ENCODE measurements at places on chromosomes 6 and 20.
A peak's percentile ranks its signal among the peaks of the same experiment; 100 is the strongest.

GRCh38 chr20:33679758-33680485 lies 5.7 kb upstream of the NECAB3 start:
- DNase-seq = no peak

- DNase-seq = no peak
Observed at GRCh38 chr6:158188591-158188990, 20.4 kb downstream of the GTF2H5 start.

DNA sequence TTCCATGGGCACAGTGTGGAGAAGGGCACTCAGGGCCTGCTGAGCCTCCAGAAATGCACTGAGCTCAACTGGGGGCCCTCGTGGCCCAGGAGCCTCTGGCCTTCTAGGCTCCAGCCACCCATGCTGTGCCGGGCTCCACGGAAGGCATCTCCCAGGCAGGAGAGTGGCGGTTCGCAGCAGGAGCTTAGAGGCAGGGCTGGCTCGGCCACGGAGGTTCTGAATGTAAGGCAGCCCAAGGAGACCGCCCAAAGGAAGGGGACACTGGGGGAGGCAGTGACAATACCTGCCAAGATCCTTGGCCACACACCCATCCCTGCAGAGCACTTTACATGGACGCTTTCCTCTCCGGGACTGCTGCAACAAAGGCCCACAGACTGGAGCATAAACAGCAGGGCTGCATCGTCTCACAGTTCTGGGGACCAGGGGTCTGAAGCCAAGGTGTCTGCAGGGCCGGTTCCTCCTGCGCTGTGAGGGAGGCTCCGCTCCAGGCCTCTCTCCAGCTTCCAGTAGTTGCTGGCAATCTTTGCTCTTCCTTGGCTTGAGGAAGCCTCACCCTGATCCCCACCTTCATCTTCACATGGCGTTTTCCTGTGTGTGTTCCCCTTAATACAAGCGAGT lies 128.2 kb upstream of the CDH4 start:
- no peak for DNase-seq

GRCh38 chr6:41286544-41287346 lies at the start of gene TREM1:
TSS of gene TREM1 (minus strand) at chr6:41286682. CDS start at chr6:41286655, 27 bp downstream.
- DNase-seq = peak; percentile 64

DNA sequence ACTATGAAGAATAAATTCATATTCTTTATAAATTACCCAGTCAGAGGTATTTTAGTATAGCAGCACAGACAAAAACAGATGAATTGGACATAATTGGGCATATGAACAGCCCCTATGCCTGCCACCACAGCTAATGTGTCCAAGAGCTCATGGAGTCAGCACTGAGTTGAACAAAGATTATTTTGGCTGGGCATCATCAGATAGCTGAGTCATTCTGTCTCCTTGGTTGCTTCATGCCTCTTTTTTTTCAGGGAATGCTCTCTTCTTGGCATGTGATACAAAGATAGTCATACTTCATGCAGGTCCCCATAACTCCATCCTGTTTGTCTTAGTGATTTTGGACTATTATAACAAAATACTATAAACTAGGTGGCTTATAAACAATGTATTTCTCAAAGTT lies 275.6 kb downstream of the TENT5A start:
- DNase-seq = peak; percentile 66

DNA sequence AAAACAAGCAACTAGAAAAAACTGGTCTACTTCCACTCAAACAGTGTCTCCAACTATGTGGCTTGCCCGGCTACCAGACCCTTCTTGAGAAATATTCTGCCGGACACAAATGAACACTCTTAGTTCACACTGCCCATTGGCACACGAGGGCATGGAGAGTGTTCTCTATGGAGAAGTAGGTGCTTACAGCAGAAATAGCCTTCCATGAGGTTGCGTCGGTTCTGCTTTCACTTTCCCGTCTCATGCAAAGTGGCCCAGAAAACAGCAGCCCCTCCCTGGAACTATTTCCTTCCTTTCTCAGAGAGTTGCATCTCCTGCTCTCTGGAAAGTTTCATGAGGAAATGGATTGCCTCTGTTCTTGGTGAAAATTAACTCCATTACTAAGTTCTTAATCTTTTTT lies 9.5 kb upstream of the HLA-DOA start:
- no peak for DNase-seq

DNA sequence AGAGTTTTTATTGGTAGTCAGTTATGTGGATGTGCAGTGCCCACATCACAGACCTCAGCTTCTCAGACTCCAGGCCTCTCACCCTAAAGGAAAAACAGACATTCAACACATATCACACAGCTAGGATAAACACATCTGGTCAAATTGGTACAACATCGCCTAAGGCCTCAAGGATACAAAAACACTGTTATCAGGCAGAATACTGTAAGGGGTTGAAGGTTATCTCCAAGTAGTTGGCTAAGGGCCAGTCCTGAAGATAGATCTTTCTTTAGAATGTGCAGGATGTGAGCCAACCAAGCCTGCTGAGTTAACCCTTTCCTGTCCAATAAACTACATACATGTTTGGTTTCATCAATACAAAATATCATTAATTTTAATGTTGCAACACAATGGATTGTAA lies 308.4 kb upstream of the GJE1 start:
- no peak for DNase-seq

DNA sequence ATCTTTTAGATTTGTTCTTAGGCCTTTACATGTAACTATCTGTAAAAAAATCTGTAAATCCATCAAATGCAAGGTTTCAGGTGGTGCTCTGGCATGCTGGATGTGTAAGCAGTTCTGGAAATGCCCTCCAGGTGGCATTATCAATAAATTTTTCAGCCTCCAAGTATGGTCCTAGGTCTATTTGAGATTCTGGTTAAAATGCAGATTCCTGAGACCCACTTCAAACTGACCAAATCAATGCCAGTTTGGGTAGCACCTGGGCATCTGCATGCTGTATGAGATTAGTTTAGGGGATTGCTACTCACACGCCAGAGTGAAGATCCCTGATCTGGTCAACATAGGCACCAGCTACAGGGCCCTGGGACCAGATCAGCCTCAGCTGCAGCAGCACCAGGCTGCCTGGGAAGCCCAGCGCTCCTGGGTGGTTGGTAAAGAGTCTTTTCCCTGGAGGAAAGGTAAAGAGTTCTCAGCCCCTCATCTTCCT lies 507.3 kb upstream of the CITED2 start:
- DNase-seq = peak; percentile 33

DNA sequence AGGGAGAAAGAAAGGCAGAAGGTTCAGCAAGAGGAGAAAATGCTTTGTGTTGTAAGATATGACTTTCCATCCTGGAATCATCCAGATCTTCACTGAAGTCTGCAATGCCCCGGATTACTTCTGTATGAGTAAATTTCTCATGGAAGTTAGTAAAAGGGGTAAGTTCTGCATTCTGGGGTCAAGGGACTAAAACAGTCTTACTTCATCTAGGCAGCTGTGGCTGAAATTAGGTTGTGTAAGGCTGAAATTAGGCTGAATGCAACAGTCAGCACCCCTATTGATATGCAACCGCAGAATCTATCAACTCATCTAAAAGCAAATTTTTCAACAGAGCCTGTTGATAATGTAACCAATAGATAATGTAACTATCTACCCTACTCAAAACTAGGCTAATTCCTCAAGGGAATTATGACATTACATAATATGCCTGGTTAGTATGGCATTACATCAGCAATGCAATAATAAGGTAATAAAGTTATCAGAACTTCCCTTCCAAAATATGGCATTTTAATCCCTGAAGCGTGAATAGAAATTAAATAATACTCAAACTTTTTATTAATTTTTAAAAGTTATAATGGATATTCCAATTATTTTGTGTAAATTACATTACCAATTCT lies 671.7 kb upstream of the CITED2 start:
- no peak for DNase-seq

GRCh38 chr6:152428126-152428525 lies 209.0 kb downstream of the SYNE1 start:
- no peak for DNase-seq

DNA sequence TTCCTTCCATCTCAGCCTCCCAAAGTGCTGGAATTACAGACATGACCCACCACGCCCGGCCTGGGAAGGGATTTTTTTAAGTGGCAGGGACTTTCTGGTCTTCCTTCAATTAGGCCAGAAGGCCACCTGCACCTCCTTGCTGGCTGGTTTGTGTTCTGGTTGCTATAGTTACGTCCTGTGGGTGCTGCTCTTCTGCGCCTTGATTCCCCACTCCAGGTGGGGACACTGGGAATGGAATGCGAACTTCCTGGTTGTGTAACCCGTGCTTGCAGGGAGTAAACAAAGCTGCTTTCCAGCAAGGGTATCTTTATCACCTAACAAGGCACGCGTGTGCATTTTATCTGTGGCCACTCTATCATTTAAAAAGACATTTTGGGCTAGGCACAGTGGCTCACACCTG lies 117.7 kb downstream of the PLEKHG1 start:
- DNase-seq = no peak

DNA sequence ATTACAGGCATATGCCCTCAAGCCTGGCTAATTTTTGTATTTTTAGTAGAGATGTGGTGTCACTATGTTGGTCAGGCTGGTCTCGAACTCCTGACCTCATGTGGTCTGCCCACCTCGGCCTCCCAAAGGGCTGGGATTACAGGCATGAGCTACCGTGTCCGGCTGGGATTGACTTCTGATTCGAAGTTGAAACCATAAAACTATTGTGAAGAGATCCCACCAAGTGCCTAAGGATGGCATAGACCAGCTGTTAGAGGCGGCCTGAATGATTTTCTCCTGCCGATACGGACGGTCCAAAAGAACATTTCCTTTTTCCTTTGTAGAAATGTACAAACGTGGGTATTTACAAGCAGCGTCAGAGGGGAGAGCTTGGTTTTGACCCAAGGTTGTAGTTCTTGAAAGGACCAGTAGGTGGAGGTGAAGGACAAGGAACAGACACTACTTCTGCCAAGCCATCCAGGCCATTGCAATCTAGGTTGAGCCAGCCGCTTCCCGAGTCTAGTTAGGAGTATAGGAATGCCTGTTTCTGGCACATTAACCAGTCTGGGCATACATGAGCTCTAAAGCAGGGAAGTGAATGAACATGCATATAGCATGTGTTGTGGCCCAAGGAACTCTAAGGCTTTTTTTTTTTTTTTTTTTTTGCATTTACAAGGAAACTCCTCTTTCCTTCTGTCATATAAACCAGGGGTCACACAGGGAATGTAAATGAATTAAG lies 29.0 kb downstream of the MOCS3 start:
- peak; percentile 83 for DNase-seq

GRCh38 chr6:144033816-144034735 lies 26.0 kb upstream of the PLAGL1 start:
- peak; percentile 80 for DNase-seq

DNA sequence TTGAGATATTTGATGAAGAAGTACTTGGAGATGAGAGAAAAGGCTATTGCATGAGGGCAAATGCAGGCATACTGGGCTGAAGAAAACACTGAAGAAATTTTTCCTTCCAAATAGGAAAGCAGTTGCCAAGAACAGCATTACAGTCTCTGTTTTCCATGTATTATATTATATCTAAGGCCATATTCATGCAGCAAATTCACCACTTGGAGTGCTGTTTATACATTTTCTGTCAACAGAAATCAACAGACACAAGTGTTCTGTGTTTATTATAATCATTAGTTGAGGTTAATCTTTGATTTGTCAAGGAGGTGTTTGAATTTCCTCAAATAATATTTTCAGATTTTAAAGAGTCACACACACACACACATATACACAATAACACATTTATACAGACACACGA lies 268.8 kb upstream of the PLCB4 start:
- no peak for DNase-seq

DNA sequence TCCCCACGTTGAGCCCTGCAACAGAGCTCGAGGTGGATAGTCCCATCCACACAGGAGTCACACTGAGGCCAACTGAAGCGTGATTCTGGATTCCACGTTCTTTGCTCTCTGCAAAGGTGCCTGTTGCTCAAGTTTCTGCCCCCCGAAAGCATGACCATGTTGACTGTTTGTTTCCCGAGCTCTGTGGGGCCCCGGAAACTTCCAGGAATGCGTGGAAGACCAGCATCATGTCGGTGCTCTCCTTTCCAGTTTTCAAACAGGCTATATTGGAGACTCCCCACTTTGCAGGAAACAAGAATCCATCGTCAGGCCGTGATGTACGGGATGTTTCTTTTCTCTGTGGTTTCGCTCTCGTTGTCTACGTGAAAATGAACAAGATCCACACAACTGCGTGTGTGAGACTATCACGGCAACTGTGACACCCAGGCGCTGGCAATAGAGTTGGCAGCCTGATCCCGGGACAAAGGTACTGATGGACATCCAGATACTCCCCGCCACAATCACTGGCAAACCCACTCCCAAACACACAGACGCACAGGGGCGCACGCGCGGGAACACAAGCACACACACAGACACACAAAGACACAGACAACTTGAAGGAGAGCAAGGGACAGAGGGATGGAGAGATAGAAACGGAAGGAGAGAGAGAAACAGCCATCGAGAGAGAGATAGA lies 444.6 kb upstream of the DEFB115 start:
- no peak for DNase-seq

DNA sequence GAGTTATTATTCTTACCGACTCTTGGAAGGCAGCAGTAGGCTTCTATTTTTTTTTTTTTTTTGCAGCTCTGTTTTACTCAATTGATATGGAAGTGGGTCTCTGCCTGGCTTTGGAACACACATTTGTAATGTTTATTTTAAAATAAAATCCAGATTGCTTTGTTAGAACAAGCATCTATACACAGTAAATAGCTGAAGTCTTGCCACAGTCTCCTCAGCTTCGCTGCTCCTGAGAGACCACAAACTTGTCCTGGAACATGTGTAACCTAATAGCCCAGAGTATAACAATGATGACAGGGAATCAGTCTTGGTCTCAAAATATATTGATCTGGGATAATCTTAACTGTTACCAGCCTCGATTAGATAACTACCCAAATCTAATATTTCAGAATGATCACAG lies 299.8 kb upstream of the NOX3 start:
- no peak for DNase-seq

DNA sequence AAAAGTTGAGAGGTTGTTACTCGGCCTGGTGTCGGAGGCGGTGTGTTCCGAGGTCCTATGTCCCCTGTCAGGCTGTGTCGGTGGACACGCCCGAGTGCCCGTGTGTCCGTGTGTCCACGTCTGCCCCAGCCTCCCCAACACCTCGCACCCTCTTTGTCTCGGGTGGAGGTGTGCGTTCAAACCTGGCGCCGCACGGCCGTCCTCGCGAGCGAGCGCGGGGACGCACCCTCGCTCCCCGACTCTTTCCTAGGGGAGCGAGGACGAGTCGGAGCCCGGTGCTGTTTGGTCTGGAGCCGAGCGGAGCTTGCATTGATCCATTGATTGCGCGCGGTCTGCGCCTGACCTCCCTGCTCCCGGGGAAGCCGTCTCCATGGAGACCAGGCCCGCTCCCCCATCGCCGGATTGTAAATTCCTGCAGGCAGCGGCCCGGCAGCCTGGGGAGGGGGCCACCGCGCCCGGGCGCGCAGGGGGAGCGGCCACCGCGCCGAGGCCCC lies 411 bp upstream of the SCUBE3 start:
- DNase-seq = no peak

DNA sequence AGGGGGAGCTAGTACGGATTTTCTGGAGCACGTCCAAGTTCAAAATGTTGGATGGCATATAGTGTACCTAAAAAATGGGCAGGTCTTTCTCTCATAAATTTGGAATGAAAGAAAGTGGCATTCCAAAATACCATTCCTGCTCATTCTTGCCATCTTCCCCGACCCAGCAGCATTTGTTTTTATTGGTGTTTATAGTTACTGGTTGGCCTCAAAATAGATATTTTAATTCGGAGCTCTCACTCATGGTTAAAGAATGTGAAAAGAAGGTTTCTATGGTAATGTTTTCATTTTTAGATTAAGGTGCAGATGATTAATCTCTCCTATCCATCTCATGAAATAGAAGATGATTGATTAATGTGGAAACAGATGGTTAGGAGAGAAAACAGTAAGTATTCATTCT lies 204.5 kb downstream of the HIVEP2 start:
- peak; percentile 76 for DNase-seq

Data from HFFc6 (cell line).